ENCODE measurements at places on chromosomes 4 and X.
A peak's percentile ranks its signal among the peaks of the same experiment; 100 is the strongest.

DNA sequence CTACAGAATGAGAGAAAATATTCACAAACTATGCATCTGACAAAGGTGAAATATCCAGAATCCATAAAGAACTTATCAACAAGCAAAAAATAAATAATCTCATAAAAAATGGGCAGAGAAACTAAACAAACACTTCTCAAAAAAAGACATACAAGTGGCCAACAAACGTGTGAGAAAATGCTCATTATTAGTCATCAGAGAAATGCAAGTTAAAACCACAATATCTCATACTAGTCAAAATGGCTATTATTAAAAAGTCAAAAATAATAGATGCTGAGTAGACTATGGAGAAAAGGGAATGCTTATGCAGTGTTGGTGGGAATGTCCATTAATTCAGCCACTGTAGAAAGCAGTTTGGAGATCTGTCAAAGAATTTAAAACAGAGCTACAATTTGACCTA lies 533.3 kb downstream of the TMA16 start:
- no peak for DNase-seq

DNA sequence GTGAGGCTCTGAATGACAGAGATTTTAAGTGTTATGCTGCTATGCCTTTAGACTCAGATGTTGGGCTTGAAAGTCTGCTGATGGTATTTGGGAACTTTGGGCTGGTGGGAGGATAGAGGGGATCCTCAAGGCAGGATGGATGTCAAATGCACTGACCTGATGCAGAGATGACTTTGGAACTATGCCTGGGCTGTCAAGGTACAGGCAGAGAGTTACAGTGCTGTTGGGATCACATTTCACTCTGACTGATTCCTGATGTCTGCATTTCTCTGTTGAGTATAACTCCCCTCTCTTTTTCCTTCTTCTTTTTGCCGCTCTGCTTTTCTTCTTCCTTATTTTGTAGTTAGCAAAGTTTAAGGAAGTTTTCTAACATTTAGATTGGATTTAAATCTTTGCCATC lies 271.8 kb upstream of the ARX start:
- no peak for DNase-seq

DNA sequence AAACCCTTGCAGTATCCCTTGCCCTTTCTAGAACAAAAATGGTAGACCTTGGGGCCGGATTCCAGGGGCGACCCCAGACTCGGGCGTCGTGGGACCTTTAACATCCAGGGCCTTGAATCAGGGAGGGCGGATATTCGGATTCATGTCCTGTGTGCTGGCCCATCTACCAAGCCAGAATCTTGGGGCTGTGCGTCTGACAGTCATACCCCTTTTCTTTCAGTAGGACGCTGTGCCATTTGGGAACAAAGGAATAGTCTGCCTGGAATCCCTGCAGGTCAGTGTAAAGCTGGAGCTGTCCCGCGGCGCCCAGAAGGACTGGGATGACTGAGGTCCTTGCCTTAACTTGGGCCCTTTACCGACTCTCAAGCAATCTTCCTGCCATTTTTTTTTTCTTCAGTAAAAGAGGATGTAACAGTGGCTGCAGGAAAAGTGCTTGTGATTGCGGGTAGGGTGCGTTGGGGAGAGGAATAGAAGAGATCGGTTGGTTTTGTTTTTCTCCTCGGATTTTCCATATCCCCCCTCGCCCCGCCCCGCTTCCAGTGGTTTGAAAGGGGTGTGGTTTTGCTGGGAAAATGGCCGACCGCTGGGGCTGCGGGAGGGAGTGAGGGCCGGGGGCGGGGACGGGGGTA lies 518 bp downstream of the ARMCX1 start:
- no peak for DNase-seq

DNA sequence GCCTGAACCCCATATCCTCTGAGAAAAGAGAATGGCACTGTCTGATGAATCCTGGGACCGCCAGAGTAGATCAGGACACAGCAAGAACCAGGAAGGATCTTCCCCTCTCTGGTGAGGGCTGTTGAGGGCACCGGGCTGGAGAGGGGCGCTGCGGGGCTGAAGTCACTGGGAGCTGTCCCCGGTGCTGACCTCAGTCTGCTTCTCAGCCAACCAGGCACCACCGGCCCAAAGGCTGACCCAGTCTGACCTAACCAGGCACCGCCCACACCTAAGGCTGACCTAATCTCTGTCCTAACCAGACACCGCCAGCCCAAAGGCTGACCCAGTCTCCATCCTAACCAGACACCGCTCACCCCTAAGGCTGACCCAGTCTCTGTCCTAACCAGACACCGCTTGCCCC lies 82.8 kb downstream of the CPZ start:
- no peak for DNase-seq

DNA sequence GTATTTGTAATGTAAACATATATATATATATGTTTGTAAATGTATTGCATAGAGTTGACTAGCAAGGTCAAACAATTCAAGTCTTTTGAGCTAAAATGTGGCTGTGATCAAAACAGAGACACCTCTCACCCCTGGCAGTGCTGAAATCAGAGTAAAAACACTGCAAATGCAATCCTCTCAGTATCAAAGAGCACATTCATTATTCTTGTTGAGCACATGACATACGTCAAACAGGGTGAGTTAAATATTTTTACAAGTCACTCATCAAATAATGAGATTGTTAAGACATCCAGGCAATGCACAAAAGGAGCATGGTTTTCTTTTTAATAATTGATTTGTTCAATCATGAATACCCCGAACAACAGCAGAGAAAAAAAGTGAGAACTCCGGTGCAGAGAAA lies 114.1 kb upstream of the KCNIP4 start:
- DNase-seq = no peak

GRCh38 chr4:113270520-113271319 lies 221.3 kb downstream of the ANK2 start:
- no peak for DNase-seq

- DNase-seq = no peak
Measured at GRCh38 chr4:152016303-152016620, 255.5 kb upstream of the GATB start.

DNA sequence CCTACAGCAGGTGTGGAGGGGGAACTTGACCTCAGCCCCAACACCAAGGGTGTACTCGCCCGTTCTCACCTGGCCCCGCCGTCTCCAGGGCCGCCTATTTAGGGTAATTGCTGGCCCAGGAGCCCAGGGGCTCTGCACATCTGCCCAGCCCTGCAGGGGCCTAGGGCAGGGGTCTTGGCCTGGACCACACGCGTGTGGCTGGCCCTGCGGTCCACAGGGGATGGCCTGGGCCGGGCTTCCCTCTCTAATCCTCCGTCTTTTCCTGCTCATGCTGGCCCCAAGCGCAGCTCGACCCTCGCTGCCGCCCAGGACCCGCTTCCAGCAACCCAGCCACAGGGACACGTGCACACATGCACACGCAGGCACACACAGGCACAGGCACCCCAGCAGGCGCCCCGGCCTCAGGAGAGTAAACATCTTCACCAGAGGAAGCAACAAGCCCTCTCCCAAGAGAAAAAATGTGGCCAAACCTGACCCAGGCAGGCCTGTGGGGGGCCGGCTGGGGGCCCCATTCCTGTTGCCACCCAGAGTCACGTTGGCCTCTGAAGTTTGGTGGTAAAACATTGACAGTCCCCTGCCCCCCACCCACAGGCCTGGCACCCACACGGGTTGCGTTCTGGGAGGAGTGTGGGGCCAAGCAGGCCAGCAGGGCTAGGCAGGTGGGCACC lies 24.6 kb upstream of the FGFR3 start:
- DNase-seq = no peak

- DNase-seq = peak; percentile 77
Measured at GRCh38 chr4:152109531-152110509, 349.0 kb upstream of the GATB start.
